ENCODE measurements at places on chromosomes 2 and 18.

- no peak for DNase-seq
Measured at GRCh38 chr2:70855667-70856066, 20.1 kb upstream of the CD207 start.

DNA sequence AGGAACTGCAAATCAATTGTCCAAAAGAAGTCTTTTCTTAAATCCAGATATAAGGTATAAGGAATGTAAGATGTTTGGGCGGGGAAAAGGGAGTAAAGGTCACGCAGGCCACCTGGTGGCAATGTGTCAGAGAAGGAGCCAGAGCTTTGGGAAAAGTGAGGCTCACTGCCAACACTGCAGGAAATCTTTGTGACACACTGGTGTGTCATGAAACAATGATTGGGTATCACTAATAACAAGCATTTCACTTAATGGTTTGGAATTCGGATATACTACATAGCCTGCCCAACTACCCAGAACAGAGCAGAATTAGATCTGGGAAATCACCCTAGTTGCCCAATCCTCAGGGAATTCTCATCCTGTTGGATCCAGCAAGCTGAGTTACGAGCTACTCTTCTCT, 61.0 kb downstream of the RBMS1 start:
- no peak for DNase-seq

DNA sequence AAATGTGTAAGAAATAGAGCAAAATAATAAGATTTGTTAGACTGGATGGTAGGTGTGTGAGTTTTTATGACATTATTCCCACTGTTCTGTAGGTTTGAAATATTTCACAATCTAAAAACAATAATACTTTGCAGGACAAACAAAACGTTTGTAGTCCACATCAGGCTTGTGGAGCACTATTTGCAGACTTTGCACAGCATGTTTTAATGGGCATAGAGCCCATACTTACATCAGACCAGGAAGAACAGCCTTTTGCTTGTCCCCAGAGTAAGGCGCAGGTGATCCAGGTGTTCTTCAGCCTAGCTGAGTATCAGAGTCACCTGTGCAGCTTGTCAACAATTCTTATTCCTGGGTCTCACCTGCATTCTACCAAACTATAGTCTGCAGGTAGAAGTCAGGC, 9.1 kb upstream of the STK39 start:
- no peak for DNase-seq

DNA sequence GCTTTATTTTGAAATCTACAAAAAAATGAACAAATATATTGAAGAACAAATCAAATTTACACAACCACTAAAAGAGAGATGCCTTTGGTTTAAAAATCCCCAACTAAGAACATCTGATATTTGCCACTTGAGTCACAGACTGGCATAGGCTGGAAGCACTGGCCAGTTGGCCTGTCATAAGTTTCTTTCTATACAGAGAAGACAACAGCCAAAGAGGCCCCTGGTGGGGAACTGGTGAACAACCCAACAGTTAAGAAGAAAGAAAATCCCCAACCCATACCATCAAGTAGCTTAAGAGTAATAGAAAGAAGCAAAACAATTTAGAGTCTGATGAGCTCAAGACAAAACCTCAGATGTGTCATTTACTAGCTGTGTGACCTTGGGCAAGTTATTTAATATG, 45.5 kb downstream of the OSR1 start:
- DNase-seq = no peak

GRCh38 chr2:33014268-33014667, 67.5 kb downstream of the LTBP1 start:
- no peak for DNase-seq

- no peak for DNase-seq
Measured at GRCh38 chr2:44093970-44094369, 74.7 kb upstream of the PPM1B start.

GRCh38 chr2:29024882-29025430, 43.9 kb downstream of the TOGARAM2 start:
- DNase-seq = no peak

DNA sequence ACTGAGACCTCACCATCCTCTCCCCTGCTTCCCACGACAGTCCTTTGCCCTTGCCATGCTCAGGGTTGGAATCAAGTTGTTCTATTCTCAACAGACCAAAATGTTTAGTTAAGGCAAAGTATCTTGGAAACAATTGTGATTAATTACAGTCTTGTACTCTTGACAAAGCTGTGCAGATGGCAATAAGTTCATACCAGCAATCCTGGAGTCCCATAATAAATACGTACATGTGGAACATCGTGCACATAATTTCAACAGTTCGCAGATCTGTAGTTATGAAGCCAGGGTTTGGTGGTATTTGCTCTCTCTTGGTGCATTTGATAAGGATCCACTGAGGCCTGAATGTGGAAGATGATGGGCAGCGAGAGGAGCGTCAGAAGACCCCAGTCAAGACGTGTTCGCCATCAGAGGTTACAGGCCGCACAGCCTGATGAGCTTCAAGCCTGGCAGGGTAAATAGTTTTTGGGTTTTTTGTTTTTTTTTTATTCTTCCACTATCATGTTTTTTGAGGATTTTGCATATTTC, 52.9 kb upstream of the EML6 start:
- DNase-seq = no peak

DNA sequence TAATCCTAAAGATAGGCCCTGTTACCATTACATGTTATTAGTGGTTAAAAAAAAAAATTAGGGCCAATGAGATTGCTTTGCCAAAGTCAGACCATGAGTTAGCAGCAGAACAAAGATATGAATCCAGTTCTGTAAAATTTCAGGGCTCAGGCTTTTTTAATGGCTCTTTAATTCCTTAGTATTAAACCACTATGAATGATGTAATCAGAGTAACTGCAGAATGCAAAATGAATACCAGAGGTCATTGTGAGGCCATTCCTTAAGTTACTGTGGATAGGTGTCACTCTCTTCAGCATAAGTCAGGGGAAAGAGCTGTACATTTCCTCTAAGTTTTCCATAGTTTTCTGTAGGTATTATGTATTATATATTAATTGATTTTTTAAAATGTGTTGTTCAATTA, 42.2 kb upstream of the TBR1 start:
- DNase-seq = no peak
